ENCODE measurements at places on chromosomes 13 and 19. TPM values are rescaled to one million over a fixed set of nuclear protein-coding genes. Genes with fewer than 3 reads are reported as not detected.

DNA sequence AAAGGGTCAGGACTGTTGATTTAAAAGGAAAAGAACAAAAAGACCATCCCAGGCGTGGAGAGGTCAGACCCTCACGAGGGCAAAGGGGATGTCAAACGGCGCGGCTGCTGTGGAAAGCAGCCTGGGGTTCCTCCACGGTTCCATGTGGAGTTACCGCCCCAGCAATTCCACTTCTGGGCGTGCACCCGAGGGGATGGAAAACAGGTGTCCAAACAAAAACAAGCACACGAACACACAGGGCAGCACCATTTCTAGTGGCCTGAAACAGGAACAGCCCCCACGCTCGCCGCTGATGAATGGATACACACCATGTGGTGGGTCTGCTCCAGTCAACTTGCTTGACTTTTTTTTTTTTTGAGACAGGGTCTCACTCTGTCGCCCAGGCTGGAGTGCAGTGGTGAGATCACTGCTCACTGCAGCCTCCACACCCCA is 11.2 kb downstream of the AP3D1 start:
- DNase-seq, result no peak

- DNase-seq, result no peak
Measured at GRCh38 chr13:102793611-102794355, 5.0 kb downstream of the POGLUT2 start.

GRCh38 chr13:78630511-78630910 is 27.2 kb upstream of the POU4F1 start:
- no peak for DNase-seq

- DNase-seq, result no peak
Measured at GRCh38 chr19:48279747-48280146, 9.9 kb downstream of the ZNF114 start.

GRCh38 chr19:2273356-2274184 is 8.4 kb downstream of the PEAK3 start:
- DNase-seq, result no peak

- DNase-seq, result no peak
Measured at GRCh38 chr19:55638864-55639359, 1.9 kb upstream of the ZNF580 start.

The KISS1R gene
- not detected for total RNA-seq

- no peak for DNase-seq
Measured at GRCh38 chr13:49084961-49085360, 109.2 kb downstream of the FNDC3A start.

The CALR3 gene
- not detected for total RNA-seq

GRCh38 chr19:2678044-2678671 is 24.3 kb downstream of the GNG7 start:
- no peak for DNase-seq

DNA sequence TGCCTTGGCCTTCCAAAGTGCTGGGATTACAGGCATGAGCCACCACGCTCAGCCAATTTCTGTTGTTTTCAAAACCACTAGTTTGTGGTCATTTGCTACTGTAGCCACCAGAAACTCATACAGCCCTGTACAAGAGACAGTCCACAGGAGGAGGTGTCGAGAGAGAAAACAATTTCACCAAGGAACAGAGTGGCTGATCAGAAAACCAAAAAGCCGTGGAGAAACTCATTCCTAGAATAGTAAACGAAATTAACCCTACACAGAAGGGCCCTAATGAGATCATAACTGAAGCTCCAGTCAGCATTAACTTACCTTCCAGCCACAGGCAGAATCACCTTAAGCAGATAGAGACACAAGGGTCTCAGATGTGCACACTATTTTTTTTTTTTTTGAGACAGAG is 3.8 kb upstream of the CCDC124 start:
- no peak for DNase-seq

- no peak for DNase-seq
Measured at GRCh38 chr13:73960474-73960873, 173.7 kb downstream of the KLF12 start.

DNA sequence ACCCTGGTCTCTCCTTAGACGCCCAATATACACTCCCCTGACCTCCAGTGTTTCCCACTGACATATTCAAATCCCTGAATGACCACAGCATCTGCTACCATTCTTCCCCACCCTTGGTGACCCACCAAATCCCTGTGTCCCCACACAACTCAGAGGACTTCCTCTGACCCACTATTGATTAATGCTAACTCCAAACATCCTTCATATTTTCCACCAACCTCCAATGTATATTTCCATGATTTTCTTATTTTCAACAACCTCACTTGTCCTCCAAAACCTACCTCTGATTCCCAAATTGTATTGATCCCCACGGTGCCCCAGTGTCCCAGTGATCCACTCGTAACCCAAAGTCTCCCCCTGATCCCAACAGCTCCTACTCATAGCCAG is 526 bp upstream of the DMWD start:
- no peak for DNase-seq

- no peak for DNase-seq
Measured at GRCh38 chr19:15864824-15865223, 33.0 kb downstream of the CYP4F2 start.

GRCh38 chr13:33262997-33263396 is 22.6 kb downstream of the STARD13 start:
- no peak for DNase-seq

GRCh38 chr13:80454245-80454644 is 113.3 kb upstream of the SPRY2 start:
- no peak for DNase-seq

The TSHZ3 gene
- total RNA-seq, result 13.5 TPM

- no peak for DNase-seq
Measured at GRCh38 chr19:54521860-54522513, 19.4 kb downstream of the LAIR2 start.

DNA sequence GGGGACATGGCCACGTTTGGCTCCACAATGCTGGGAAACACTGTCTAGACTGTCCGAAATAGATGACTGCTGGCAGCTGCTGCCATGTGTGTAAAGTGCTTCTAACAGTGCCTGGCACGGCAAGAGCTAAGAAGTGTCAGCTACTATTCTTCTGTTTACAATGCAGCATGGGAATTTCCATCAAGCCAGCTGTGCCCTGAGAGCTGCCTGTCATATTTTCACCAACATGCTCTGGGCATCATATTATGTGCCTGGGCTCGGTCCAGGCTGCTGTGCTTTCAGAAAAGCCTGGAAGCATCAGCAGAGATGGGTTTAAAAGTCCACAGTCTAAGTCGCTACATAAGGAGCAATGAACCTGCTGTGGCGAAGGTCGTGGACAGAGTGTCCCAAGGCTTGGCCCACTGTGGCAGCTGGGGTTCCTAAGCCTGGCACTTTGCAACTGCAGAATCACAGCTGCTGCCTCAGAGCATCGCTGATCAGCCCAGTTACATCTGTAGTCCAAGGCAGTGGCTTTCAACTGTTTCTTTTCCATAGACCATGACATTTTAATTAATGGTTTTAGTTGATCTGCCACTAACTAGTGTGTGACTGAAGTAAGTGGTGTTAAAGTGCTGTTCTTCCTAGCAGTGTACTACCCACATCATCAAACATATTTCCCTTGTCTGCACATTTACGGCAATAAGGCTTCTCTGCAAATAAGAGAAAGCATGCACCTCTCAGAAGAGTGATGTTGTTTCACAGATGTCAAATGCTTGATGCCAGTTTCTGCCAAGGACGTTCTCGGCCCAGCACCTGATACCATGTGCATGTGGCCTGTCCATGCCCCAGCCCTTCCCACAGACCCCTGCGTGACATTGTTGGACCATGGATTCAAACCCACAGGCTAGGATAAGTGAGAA is 95.7 kb upstream of the C1QTNF9B start:
- DNase-seq, result no peak

The MAP3K10 gene
- 10.6 TPM for total RNA-seq

The GPR180 gene
- total RNA-seq, result 5.6 TPM

DNA sequence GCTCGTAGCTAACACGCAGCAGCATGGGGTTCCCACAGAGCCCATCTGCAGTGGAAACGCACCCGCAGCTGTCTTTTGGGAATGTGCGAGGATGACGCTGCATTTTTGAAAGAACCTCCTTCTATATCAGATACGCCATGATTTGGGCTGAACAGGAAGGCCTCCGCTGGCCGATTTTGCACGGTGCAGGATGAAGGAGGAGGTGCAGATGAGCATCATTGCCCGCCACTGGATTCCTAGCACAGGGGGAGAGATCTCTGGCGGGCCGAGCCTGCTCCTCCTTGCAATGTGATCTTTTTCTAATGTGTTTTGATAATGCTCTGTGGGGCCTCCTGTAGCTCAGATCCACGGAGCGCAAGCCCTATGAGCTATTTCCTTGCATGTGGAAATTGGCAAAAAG is 55.5 kb downstream of the EFNB2 start:
- no peak for DNase-seq

The FLT3 gene
- not detected for total RNA-seq

- no peak for DNase-seq
Measured at GRCh38 chr13:38641164-38641948, 45.5 kb upstream of the FREM2 start.

- no peak for DNase-seq
Measured at GRCh38 chr19:5947435-5947834, 30.5 kb downstream of the RANBP3 start.

- DNase-seq, result no peak
Measured at GRCh38 chr19:50311723-50312635, 17.2 kb downstream of the KCNC3 start.

GRCh38 chr13:37657134-37657533 is 58.6 kb upstream of the POSTN start:
- no peak for DNase-seq

The DACT3 gene
- 13.8 TPM for total RNA-seq

DNA sequence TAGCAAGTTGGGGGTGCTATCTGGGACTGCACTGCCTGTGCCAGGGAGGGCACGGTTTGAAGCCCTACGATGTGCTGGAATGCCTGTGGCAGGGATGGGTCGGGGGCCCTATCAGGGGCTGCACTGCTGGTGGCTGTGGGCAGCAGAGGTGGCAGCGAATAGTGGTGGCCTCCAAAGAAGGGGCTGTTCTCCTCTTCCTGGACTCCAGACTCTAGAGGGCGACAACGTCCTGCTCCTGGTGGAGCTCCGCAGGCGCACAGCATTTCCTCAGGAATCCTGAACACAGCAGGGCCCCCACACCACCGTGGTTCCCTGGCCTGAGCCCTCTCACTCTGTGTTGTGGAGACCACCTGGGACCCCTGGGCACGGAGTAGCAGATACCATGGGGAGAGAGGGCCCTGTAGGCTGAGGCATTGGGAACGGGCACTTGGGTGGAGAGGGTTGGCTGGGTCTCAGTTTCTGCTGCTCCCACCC is 145.6 kb downstream of the TNFRSF19 start:
- no peak for DNase-seq

The TEAD2 gene
- total RNA-seq, result 20.4 TPM

- no peak for DNase-seq
Measured at GRCh38 chr19:1811472-1811894, 593 bp downstream of the ATP8B3 start.

DNA sequence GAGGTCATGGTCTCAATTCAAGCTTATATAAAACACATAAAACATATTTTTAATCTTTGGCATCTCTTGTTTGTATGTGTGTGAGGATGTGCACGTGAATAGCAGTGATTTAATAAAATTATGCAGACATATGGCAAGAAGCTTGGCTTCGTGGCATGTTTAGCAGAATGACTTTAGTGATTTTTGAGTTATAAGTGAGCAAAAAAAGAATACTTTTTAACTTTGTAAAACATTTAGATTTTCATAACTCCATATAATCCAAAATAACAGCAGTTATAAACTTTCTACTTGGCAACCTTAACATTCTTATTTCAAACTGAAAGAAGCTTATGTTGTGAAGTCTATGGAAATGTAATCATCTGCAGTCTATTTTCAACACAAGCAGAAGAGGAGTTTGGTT is 120.6 kb downstream of the SLITRK1 start:
- no peak for DNase-seq

The PROZ gene
- total RNA-seq, result not detected
